ENCODE measurements at places on chromosomes 1 and 21.

GRCh38 chr1:96488777-96489176, 232.8 kb upstream of the PTBP2 start:
- DNase-seq, result no peak

DNA sequence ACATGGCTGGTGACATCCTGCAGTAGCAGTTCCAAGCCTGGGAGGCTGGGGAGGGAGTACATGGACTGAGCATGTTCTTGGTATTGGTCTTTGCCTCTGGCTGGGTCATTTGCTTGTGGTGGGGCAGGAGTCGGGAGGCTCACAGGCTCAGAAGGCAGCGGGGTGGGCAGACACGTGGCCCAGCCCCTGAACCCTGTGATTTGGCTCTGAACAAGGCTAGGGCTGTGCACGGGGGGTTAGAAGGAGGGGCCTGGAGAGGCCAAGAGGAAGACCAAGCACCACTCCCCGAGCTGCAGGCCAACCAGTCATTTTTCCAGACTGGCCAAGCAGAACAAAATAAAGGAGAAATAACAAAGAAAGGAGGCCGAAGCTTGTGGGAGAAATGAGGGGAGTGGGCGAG, 9.7 kb upstream of the PRELP start:
- no peak for DNase-seq

DNA sequence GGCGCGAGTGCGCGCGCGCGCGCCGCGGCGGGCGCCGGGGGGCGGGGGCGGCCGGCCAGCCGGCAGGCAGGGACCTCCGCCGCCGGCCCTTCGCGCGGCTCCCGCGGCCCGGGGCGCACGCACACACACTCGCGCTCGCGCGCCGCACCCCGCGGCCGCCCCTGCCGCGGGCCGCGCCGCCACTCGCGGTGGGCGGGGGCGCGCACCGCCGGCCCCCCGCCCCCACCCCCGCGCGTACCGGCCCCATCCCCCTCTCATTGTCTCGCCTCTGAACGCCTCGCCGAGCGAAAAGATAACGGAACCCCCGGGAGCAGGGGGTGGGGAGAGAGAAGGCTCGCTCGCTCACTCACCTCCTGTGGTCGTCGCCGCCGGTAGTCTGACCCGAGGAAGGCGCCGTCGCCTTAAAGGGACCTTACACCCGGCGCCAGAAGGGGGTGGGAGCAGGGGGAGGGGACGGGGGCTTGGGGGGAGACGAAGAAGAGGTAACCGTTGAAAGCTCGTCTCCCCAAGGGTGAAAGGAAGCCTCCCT, 428 bp downstream of the POGZ start:
- DNase-seq, result no peak

- no peak for DNase-seq
Observed at GRCh38 chr1:234855851-234856250, 245.9 kb upstream of the IRF2BP2 start.
